Mucosa of descending colon (tissue), 3 donors: ENCODE measurements at places on chromosomes 5 and 9.
A peak's percentile ranks its signal among the peaks of the same experiment; 100 is the strongest.

DNA sequence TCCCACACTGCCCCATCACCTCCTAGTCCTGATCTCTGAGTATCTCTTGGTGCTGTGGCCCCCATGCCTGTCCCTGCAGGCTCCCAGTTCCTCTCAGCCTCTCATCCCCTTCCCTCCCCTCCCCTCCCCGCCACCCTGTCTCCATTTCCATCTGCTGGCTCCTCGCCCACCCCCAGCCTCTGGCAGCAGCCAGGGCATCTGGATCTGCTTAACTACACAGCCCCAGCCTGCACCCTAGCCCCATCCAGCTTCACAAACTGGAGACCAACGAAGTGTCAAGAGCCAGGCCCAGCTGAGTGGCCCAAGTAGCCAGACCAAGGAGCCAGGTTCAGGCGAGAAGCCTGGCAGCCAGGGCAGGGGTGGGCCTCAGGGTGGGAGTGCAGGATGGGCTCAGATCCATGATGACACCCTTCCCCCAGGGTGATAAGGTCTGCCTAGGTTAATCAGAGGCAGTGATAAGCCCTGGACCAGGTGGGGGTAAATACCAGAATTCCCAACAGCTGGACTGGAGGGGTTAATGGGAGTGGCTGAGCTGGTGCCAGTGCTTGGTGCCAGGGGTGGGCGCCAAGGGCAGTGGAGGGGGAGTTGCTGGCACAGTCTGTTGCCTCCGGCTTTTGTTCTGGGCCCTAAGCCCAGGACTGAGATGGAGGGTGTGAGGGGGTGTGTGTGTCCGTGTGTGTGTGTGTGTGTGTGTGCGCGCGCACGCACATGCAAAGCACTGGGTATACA is 2.5 kb downstream of the IL11RA start:
- DNase-seq, result peak; percentile 50

- DNase-seq, result no peak
These were observed 125.2 kb upstream of the SMIM23 start for GRCh38 chr5:171660434-171660833.

GRCh38 chr9:117763314-117763713 is 59.1 kb downstream of the TLR4 start:
- DNase-seq, result no peak

- no peak for DNase-seq
These were observed 127.4 kb upstream of the TMEM161B start for GRCh38 chr5:88396000-88396535.

GRCh38 chr5:72920690-72921502 is 34.9 kb upstream of the FCHO2 start:
- DNase-seq, result no peak

DNA sequence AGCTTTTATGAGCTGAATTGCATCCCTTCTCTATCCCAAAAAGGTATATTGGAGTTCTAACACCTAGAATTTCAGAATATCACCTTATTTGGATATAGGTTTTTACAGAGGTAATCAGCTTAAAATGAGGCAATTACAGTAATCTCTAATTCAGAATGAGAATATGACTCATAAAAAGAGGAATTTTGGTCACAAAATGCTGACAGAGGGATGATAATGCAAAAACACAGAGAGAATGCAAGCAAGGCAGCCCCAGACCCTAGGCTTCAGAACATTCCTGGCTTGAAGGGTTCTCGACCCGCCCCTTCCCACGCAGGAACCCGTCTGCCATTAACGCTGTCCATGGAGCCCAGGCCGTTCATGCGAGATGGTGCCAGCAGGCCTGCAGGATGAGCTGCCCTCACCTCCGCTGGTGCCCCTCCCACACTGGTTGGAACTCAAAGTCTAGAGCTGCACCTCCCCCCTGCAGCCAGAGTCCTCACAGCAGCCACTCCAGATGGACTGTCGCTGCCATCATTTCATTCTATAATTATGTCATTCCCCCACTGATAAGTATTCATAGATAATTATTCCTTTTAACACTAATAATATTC is 1173.4 kb upstream of the ACO1 start:
- DNase-seq, result no peak

- DNase-seq, result no peak
These were observed 464.3 kb upstream of the PAPPA start for GRCh38 chr9:115689331-115689730.

- DNase-seq, result no peak
These were observed 25.7 kb downstream of the RC3H2 start for GRCh38 chr9:122879443-122879842.

DNA sequence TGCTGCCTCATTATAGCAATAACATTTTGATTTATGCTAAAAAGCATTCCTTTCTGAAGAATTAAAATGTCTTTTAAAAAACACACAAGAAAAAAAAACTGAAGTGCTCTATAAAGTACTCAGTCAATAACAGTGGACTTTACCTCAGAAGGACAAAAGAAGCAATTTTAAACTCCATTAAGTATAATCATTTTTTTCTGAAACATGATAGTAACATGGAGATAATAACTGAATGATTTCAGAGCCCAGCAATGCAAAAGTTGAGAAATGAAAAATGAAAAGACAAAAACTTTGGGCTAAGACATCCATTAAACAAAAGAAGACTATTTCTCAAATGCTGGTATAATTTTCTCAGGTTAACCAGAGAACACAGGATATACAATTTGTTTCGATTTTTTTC is 78.7 kb downstream of the RFX3 start:
- no peak for DNase-seq

GRCh38 chr5:19301271-19301670 is 686.7 kb downstream of the CDH18 start:
- no peak for DNase-seq

GRCh38 chr9:73067074-73067473 is 84.6 kb upstream of the ANXA1 start:
- DNase-seq, result no peak

DNA sequence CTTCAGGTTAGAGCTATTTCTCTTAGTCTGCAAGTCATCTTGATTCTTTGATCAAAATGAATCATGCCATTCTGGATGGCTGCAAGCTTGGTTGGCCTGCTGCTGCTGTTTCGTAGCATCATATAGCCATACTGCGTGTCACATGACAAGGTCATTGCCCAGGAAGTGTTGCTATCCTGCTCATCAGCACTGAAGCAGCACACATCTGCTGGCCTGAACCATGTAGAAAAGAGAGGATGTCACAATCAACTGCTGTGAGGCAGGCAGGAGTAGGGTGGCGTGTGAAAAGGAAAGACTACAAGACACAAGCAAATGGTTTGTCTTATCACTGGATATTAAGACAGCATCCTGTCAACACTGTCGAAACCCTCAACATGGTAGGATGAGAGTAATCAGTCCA is 376.7 kb upstream of the RORB start:
- no peak for DNase-seq

DNA sequence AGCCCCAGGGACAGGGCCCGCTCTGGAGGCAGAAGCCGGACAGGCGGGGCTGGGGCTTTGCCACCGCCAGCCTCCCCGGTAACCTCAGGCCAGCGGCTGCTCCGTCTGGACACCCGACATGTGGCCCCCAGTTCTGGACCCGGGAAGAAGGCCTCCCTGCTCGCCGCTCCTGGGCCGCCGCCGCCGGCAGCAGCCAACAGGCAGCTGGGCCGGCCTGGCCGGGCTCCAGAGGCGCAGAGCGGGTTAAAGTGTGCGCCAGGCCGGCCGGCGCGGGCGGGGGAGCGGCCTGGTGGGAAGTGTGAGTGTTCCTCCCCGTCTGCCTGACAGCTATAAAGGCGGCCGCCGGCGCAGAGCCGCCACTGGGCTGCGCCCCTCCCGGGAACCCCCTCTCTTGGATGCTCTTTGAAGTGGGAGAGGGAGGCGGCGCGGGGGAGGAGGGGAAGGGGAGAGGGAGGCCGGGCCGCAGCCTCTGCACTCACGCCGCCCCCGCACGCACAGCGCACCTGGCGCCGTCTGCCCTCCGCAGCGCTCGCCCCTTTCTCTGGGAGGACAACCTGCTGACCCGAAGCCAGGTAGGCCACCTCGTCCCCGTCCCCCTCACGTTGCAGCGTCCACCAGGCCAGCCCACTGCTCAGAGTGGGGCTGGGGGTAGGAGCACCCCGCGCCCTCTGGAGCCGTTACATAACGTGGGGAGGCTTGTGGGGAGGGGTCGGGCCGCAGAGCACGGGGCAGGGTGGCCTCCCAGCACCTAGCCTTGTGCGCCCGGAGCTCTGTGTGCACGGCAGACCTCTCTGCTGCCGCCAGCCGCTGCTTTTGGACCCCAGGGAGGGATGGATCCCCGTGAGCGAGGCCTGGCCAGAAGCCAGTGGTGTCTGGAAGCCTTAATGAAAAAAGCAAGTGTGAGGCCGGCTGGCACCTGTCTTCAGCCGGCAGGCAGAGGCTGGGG is at the start of gene ADAMTSL2:
TSS of gene ADAMTSL2 (plus strand) at position 359 of the 946 bp plus-strand sequence. CDS start 2,009 bp downstream, outside the sequence.
- DNase-seq, result peak; percentile 66

DNA sequence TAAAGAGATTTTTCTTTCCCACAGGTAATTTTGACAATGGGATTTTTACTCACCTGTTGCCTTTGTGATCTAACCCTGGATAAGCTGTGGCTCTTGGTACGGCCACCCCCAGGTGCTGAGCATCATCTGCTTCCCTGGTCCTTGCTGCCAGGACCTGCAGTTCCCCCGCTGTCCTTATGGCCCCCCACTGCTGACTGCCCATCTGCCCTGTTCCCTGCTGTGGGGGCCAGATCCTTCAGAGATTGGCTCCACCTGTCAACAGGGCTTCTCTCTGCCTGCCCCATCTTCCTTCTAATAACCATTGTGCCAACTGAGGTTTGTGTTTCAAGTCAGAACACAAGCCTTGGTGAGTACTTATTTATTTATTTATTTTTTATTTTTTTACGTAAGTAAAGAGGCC is 183.3 kb downstream of the MAPKAP1 start:
- DNase-seq, result no peak
